ENCODE measurements at places on chromosomes 2 and 18.

- H3K4me3 ChIP-seq = no peak overlapping the region
- H3K27me3 ChIP-seq = no peaks in the 10 kb centered on the region
- no peak for DNase-seq
- no peak overlapping the region for H3K27ac ChIP-seq
Measured at GRCh38 chr2:141824790-141825189, 306.0 kb downstream of the LRP1B start.

DNA sequence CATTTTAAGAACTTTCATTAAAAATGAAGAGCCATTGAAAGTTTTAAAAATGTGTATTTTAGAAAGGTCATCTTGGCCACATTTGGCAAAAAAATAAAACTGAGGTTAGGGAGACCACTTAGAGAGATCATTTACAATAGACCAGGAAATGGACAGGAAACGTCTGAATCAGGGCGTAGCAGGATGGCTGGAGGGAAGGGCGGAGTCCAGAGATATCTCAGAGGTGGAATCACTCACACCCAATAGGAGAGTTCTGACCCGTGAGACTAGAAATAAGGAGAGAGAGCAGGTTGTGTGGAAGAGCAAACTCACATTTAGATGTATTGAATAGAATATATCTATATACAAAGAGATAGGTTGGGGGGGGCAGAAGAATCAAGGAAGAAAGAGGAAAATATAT lies 373.4 kb downstream of the METTL4 start:
- H3K27me3 ChIP-seq = no peaks in the 10 kb centered on the region
- no peak overlapping the region for H3K27ac ChIP-seq
- H3K36me3 ChIP-seq = no peaks in the 10 kb centered on the region
- no peak overlapping the region for H3K4me3 ChIP-seq
- no peaks in the 10 kb centered on the region for H3K4me1 ChIP-seq
- no peak for DNase-seq

- no peaks in the 10 kb centered on the region for H3K27me3 ChIP-seq
- no peak overlapping the region for H3K4me3 ChIP-seq
- no peaks in the 10 kb centered on the region for H3K36me3 ChIP-seq
- peaks cover 5% of the 10 kb centered on the region for H3K4me1 ChIP-seq
Measured at GRCh38 chr18:48961547-48961946, 10.8 kb upstream of the SMAD7 start.

DNA sequence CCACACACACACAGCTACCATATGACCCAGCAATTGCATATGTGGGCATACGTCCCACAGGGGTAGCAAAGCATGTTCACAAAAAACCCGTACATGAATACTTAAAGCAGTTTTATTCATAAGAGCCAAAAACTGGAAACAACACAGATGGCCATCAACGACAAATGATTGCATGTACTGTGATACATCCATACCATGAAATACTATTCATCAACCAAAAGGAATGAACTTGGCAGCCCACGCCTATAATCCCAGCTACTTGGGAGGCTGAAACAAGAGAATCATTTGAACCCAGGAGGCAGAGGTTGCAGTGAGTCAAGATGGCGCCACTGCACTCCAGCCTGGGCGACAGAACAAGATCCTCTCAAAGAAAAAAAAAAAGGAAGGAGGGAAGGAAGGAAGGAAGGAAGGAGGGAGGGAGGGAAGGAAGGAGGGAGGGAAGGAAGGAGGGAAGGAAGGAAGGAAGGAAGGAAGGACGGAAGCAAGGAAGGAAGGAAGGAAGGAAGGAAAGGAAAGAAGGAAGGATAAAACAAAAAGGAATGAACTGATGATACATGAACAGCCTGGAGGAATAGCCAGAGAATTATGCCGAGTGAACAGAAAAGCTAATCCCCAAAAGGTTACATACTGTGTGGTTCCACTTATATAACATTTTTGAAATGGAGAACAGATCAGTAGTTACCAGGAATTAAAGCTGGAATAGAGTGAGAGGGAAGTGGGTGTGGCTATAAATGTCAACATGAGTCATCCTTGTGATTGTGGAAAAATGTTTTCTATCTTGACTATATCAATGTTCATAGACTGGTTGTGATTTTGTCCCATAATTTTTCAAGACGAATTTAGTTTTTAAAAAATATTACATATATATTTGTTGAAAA lies 19.6 kb upstream of the YPEL5 start:
- H3K27me3 ChIP-seq = no peaks in the 10 kb centered on the region
- no peaks in the 10 kb centered on the region for H3K36me3 ChIP-seq
- H3K4me1 ChIP-seq = no peaks in the 10 kb centered on the region
- DNase-seq = no peak
- H3K4me3 ChIP-seq = no peak overlapping the region

DNA sequence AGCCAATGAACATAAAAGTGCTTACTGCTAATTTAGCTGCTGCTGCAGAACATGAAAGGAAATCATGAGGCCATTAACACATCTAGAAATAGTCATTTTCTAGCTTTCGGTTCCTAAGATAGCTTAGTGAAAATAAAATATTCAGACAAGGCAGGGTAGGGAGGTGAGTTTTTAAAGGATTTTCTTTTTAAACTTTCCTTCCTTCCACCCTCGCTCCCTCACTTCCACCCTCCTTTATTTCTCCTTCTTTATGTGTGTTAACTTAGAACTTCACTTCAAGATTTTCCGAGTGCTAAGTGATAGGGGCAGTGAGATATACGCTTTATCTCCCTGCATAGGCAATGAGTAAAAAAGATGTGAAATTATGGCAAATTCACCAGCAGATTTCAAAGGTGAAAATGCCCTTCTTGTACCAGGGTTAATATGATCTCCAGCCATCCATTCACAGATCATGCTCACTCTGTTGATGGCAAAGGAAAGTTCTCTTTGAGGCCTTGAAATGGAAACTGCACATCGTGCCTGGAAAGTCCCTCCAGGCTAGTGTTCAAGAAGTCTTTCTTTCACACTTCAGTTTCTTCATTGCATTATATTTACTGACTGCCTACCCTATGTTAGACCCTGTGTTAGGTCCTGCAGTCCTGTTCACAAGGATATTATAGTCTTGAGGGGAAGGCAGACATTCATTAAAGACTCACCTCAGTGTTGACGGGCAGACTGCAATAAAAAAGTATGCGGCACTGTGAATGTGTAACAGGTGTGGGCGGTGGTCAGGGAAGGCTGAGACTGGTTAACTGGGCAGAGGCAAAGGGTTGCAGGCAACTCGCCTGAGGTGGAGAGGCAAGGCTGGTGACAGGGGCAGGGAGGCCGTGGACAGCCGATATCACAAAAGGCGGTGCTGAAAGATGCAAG lies 200.8 kb downstream of the PLCL1 start:
- no peaks in the 10 kb centered on the region for H3K27me3 ChIP-seq
- no peaks in the 10 kb centered on the region for H3K4me1 ChIP-seq
- no peak overlapping the region for H3K27ac ChIP-seq
- H3K4me3 ChIP-seq = no peak overlapping the region
- H3K36me3 ChIP-seq = no peaks in the 10 kb centered on the region

DNA sequence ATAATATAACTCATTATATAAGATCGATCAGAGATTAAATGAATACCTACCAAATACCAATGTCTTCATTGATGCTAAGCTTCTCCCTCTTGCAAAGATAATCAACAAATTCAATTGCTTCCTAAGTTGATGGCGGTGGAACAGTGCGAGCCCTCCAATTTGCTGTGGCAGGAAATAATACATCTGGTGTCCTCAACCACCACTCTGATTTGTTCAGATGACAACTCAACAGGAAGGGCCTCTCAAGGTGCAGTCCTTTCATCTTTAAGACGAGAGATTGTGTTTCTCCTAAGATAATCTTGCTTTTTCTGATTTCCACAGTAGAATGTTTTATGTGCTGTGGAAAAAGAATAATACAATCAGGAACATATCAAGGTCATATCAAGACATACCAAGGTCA lies 56.6 kb upstream of the IGFBP2 start:
- no peak overlapping the region for H3K27ac ChIP-seq
- H3K4me3 ChIP-seq = no peak overlapping the region
- no peaks in the 10 kb centered on the region for H3K36me3 ChIP-seq
- DNase-seq = no peak
- H3K27me3 ChIP-seq = no peaks in the 10 kb centered on the region
- peaks cover 3% of the 10 kb centered on the region for H3K4me1 ChIP-seq

GRCh38 chr2:107932488-107932887 lies 53.8 kb upstream of the SLC5A7 start:
- no peak overlapping the region for H3K27ac ChIP-seq
- no peak for DNase-seq
- no peaks in the 10 kb centered on the region for H3K36me3 ChIP-seq
- no peaks in the 10 kb centered on the region for H3K27me3 ChIP-seq

GRCh38 chr2:203706403-203706802 lies at the start of gene CD28:
Gene CD28 (plus strand): TSS chr2:203706639. CDS start chr2:203706697, 58 bp downstream.
- H3K4me1 ChIP-seq = no peaks in the 10 kb centered on the region
- H3K36me3 ChIP-seq = no peaks in the 10 kb centered on the region
- H3K27me3 ChIP-seq = no peaks in the 10 kb centered on the region

DNA sequence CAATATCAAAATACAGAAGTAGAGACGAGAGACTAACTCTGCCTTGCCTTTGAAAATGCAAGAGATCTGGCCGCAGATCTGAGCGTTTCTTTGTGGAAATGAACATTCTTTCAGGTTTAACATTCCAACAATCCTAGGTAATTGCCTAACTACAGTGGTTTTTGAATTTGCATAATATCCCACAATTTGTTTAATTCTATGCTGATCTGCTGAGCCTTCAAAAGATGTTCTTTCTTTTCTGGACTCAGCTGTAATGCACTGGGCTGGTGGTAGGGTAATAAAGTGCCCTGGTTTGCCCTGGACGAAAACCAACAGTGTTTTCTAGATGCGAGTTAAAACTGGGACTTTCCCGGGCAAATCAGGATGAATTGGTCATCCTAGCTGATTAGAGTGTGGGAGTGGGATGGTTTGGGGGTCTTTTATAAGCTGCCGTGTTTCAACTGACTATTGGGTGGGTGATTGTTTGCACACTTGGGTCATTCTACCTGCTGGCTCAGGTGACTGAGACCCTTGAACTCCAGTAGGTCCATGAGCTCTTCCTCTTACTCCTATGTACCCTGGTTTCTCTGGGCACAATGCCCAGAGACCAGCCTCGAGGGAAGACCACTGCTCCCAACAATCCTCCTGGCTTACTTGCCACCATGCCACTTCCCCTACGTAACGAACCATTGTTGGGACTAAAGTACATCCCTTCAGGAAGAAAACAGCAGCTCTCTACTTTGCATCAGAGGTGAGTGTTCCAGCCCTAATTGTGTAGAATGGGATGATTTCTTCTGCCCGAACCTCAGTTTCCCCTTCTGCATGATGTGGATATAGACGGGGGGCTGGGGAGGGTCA lies 3.4 kb upstream of the PAX8 start:
- H3K4me1 ChIP-seq = peaks cover 23% of the 10 kb centered on the region
- DNase-seq = no peak
- no peak overlapping the region for H3K27ac ChIP-seq
- no peaks in the 10 kb centered on the region for H3K27me3 ChIP-seq
- no peak overlapping the region for H3K4me3 ChIP-seq

DNA sequence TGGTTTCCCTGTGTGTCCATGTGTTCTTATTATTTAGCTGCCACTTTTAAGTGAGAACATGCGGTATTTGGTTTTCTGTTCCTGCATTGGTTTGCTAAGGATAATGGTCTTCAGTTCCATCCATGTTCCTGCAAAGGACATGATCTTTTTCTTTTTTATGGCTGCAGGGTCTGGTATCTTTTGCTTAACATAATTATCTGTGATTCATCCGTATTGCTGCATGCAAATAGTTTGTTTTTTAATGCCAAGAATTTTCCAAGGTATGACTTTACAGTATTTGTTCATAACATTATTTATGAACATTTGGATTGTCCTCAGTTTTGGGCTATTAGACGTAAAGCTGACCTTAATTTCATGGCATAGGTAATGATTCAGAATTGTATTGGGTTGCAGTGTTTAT lies 17.8 kb downstream of the GIGYF2 start:
- no peaks in the 10 kb centered on the region for H3K36me3 ChIP-seq
- H3K27ac ChIP-seq = no peak overlapping the region
- no peak overlapping the region for H3K4me3 ChIP-seq

DNA sequence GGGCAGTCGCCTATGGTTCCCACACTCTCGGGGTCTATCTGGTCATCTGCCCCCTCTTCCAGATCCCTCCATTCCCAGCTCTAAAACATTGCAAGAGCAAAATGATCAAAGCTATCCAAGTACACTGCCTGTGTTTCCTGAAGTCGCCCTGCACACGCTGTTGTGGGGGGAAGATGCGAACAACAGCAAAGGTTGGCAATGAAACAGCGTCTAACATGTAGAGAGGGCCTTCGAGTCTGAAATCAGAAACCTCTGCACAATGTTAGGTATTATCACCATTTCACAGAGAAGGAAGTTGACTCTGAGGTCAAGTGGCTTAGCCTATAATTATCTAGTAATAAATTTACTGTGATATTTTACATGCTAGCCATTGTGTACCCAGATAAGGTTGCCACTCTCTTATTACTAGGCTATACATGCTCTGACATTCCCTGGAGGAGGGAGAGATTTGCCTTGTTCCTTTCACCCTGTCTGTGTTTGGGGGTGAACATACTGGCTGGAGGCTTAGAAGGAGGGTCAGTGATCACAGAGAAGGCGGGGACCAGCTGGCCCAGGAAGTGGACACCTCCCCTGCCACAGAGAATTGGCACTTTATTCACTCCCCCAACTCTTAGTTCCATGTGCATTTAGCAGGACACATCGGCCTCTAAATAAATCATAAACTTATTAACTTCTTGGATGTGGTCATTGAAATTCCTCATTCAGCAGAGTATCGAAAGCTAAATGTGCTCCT lies 36.8 kb downstream of the KCTD1 start:
- H3K27me3 ChIP-seq = no peaks in the 10 kb centered on the region
- H3K27ac ChIP-seq = no peak overlapping the region
- H3K4me1 ChIP-seq = peaks cover 11% of the 10 kb centered on the region
- H3K36me3 ChIP-seq = peaks cover 5% of the 10 kb centered on the region
- H3K4me3 ChIP-seq = no peak overlapping the region

GRCh38 chr2:129619471-129619870 lies 360.0 kb upstream of the RAB6C start:
- H3K27ac ChIP-seq = no peak overlapping the region
- no peaks in the 10 kb centered on the region for H3K36me3 ChIP-seq
- no peaks in the 10 kb centered on the region for H3K27me3 ChIP-seq
- no peak overlapping the region for H3K4me3 ChIP-seq

All from esophagus squamous epithelium (tissue), 5 donors.